ENCODE measurements at places on chromosomes 7 and 10.

- no peaks in the 10 kb centered on the region for H3K4me1 ChIP-seq
- H3K4me3 ChIP-seq: no peak overlapping the region
- no peak overlapping the region for H3K27ac ChIP-seq
- H3K36me3 ChIP-seq: no peaks in the 10 kb centered on the region
Measured at GRCh38 chr10:20302033-20302432, 485.8 kb downstream of the PLXDC2 start.

DNA sequence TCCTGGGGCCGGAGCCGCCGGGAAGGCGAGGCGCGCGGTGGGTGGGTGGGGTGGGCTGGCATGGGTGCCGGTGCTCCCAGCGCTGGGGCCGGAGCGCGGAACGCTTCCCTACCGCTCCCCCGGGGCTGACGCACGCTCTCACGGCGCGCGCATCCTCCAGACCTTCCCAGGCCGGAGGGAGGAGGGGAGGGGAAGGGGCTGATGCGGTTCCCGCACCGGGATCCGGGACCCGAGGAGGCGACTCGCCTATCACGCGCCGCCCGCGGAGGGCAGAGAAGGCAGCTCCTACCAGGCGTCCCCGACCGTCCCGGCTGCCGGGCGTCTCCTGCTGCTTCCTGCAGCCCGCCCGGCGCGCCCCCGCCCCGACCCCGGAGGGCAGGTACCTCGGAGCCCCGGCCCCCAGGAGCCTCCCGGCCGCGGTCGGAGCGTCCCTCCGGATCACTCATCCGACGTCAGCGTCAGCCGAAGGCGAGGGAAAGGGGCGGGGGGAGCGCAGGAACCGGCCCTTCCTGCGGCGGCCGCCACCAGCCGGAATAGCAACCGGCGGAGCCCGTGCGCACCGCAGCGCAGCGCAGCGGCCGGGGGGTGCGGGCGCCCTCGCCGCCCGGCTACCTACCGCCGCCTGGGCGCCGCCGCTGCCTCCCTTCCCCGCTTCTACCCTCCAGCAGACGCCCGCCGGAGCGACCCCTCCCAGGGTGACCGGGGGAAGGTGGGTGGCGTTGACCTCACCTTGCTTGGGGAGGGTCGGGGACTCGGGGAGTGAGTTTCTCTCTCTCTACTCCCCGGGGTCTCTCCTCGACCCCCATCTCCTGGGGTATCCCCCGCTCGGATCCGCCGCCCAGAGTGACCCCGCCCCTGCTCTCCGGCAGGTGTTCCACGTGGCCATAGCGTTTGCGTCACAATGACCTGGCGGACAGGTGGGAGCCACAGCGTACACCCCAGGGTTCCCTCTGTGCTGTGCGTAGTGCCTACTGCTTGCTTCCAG is at the start of gene ICA1:
TSS of gene ICA1 (minus strand) at position 457 of the 985 bp plus-strand sequence. CDS start 26,241 bp downstream, outside the sequence.
- H3K27ac ChIP-seq: no peak within 1 kb of the TSS
- no peaks in the 10 kb centered on the region for H3K4me1 ChIP-seq
- no peaks in the 10 kb centered on the region for H3K36me3 ChIP-seq
- no peaks in the 10 kb centered on the region for H3K27me3 ChIP-seq
- H3K4me3 ChIP-seq: peak within 1 kb of the TSS; percentile 68

DNA sequence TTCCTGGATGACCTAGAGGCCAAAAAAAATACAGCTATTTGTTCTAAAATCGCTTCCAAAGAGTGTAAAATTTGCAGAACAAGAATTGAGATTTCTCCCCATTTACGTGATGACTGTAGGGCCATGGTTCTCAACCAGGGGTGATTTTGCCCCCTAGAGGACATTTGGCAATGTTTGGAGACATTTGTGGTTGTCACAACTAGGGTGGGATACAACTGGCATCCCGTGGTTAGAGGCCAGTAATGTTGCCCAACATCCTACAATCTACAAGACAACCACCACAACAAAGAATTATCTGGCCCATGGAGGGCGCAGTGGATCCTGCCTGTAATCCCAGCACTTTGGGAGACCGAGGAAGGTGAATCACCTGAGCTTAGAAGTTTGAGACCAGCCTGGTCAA is 22.8 kb upstream of the MALSU1 start:
- no peaks in the 10 kb centered on the region for H3K27me3 ChIP-seq
- H3K4me1 ChIP-seq: peaks cover 7% of the 10 kb centered on the region
- DNase-seq: no peak
- H3K27ac ChIP-seq: no peak overlapping the region
- no peak overlapping the region for H3K4me3 ChIP-seq

DNA sequence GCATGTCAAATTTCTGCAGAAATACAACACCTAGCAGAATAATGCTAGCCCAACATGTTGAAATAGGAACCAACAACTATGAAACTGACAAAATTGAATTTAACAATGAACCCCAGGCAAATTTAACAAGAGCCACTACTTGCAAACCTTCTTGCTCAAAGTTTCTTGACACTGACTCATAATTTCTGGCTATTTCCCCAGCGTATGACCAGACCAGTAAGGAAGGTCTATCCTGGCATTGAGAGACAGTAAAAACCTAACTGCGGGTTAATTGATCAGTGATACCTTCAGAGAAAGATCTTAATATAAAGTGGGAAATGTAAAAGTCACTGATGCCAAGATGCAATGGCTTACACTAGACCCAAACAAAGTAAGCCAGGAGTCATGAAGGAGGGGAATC is 510.1 kb downstream of the ARL4A start:
- H3K27me3 ChIP-seq: no peaks in the 10 kb centered on the region
- no peak overlapping the region for H3K27ac ChIP-seq
- no peaks in the 10 kb centered on the region for H3K36me3 ChIP-seq
- H3K4me1 ChIP-seq: no peaks in the 10 kb centered on the region
- no peak for DNase-seq

GRCh38 chr10:125708971-125709503 is 10.5 kb upstream of the EDRF1 start:
- no peak overlapping the region for H3K27ac ChIP-seq
- no peaks in the 10 kb centered on the region for H3K27me3 ChIP-seq
- H3K36me3 ChIP-seq: no peaks in the 10 kb centered on the region
- DNase-seq: no peak
- H3K4me1 ChIP-seq: no peaks in the 10 kb centered on the region

- H3K27ac ChIP-seq: no peak overlapping the region
- H3K36me3 ChIP-seq: no peaks in the 10 kb centered on the region
- no peak for DNase-seq
- H3K4me3 ChIP-seq: no peak overlapping the region
Measured at GRCh38 chr10:71075759-71076472, 136.5 kb upstream of the UNC5B start.

DNA sequence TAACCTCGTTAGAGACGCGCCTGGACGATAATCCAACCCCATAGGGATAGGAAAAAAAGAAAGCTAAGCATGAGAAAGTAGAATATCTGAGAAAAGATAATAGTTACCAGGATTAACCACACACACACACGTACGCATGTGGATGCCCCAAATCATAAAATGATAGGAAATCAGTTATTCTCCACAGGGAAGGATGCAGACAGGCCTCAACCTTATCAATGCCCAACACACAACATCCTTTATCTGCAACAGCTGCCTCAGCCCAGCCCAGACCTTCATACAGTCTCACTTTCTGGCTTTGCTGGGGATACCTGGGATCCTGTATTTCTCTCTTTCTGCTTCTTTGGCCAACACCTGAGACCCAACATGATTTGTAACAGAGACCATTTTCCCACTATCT is 123.0 kb downstream of the NOC3L start:
- no peak overlapping the region for H3K4me3 ChIP-seq
- no peak overlapping the region for H3K27ac ChIP-seq
- H3K4me1 ChIP-seq: peaks cover 3% of the 10 kb centered on the region

DNA sequence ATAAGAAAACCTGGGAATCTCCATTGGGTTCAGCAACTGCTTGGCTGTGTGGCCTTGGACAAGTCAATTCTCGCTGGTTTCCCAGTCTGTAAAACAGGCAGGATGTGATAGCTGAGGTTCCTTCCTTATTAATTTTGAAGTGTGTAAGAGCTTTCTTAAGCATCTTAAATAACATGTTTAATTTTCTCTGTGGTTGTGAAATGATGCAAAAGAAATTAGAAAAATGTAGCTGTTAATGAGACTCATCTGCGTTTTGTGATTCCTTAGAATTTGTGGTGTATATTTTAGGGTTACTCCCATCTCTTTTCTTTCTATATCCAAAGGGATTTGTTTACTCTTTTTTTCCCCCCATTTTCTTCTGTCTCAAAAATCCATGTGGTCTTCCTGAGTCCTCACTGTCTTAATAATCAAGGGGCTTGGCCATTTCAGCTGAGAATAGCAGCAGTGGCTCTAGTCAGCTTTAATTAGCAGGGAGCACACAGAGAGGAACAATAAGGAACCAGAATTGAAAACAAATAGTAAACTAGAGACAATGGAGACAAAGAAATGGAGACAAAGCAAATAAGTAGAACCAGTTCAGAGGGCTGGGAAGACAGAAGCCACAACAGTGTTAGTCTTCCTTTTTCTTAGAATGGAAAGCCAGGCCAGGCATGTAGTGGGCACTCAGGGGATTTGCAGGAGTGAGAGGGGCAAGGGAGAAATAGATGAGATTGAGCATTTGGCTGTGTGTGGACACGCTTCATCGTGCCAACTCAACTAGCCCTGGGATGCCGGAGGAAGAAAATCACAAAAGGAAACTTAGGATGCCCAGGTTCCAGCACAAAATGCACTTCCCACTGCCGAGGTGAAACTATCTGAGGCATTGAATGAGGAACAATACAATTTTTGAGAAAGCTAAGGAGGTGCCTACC is 93.9 kb downstream of the CHN2 start:
- H3K4me1 ChIP-seq: no peaks in the 10 kb centered on the region
- H3K4me3 ChIP-seq: no peak overlapping the region
- H3K27ac ChIP-seq: no peak overlapping the region

GRCh38 chr10:17348501-17349349 is 105.7 kb downstream of the ST8SIA6 start:
- DNase-seq: peak; percentile 11
- no peaks in the 10 kb centered on the region for H3K36me3 ChIP-seq
- no peaks in the 10 kb centered on the region for H3K27me3 ChIP-seq
- peak overlapping the region; percentile 59 for H3K4me3 ChIP-seq
- H3K4me1 ChIP-seq: no peaks in the 10 kb centered on the region

- no peak overlapping the region for H3K4me3 ChIP-seq
- peaks cover 6% of the 10 kb centered on the region for H3K36me3 ChIP-seq
- peaks cover 12% of the 10 kb centered on the region for H3K4me1 ChIP-seq
- DNase-seq: no peak
- no peaks in the 10 kb centered on the region for H3K27me3 ChIP-seq
Measured at GRCh38 chr10:100993986-100994708, 5.5 kb upstream of the LZTS2 start.

- no peak overlapping the region for H3K27ac ChIP-seq
- H3K27me3 ChIP-seq: no peaks in the 10 kb centered on the region
- H3K36me3 ChIP-seq: peaks cover 30% of the 10 kb centered on the region
- no peak overlapping the region for H3K4me3 ChIP-seq
- no peak for DNase-seq
Measured at GRCh38 chr7:44757311-44757710, 8.7 kb downstream of the ZMIZ2 start.

GRCh38 chr7:90625051-90625450 is 28.9 kb downstream of the CDK14 start:
- peaks cover 10% of the 10 kb centered on the region for H3K4me1 ChIP-seq
- no peaks in the 10 kb centered on the region for H3K36me3 ChIP-seq

DNA sequence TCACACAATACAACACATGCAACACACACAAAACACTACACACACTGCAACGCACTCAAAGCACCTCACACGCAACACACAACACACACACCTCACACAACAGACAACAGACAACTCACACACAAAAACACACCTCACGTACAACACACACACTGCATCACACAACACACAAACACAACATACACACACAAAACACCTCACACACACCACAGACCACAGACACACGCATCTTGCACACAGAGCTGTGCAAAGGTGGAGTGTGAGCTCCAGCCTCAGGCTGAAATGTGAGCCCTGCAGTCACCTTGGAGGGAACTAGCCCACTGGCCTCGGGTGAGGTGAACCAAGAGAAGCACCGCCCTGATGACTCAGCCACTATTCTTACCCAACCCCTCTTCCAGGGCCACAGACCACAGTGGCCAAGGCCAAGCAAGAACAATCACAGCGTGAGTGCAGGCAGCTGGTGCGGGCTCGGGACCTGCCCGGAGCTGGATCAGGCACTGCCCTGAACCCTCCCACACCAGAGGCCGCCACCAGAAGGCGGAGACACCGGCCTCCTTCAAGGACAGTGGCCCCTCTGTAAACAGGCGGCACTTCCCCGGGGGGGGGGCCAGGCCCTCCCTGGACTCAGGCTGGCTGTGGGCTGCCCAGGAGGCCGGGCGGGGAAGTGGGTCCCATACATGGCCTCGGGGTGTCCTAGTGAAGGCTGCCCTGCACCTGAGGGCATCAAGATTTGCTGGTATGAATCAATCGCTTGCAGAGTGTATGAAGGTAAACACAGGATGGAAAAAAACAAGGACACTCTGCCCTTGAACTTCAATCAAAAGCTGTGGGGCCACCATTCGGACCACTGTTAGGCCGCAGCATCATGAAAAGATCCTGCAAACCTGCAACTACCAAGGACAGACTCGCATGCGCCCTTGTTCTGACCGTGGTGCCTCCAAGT is 106.7 kb downstream of the TNS3 start:
- DNase-seq: peak; percentile 85
- H3K4me1 ChIP-seq: peaks cover 74% of the 10 kb centered on the region
- no peak overlapping the region for H3K4me3 ChIP-seq
- peak overlapping the region; percentile 56 for H3K27ac ChIP-seq
- no peaks in the 10 kb centered on the region for H3K27me3 ChIP-seq

- H3K27ac ChIP-seq: no peak overlapping the region
- no peak overlapping the region for H3K4me3 ChIP-seq
- H3K27me3 ChIP-seq: no peaks in the 10 kb centered on the region
- H3K36me3 ChIP-seq: no peaks in the 10 kb centered on the region
Measured at GRCh38 chr7:11592699-11593098, 239.3 kb downstream of the THSD7A start.

GRCh38 chr7:105206985-105207384 is 181.7 kb downstream of the SRPK2 start:
- no peak overlapping the region for H3K4me3 ChIP-seq
- no peak for DNase-seq

GRCh38 chr7:99121496-99122021 is 22.3 kb downstream of the SMURF1 start:
- H3K36me3 ChIP-seq: no peaks in the 10 kb centered on the region
- H3K27me3 ChIP-seq: no peaks in the 10 kb centered on the region
- H3K4me3 ChIP-seq: peak overlapping the region; percentile 52
